ENCODE measurements at places on chromosomes 11 and 22. TPM values are rescaled to one million over a fixed set of nuclear protein-coding genes. Genes with fewer than 3 reads are reported as not detected.
A peak's percentile ranks its signal among the peaks of the same experiment; 100 is the strongest.

Gene CLMP
- 16.6 TPM for total RNA-seq

Gene POU2F3
- total RNA-seq = not detected

DNA sequence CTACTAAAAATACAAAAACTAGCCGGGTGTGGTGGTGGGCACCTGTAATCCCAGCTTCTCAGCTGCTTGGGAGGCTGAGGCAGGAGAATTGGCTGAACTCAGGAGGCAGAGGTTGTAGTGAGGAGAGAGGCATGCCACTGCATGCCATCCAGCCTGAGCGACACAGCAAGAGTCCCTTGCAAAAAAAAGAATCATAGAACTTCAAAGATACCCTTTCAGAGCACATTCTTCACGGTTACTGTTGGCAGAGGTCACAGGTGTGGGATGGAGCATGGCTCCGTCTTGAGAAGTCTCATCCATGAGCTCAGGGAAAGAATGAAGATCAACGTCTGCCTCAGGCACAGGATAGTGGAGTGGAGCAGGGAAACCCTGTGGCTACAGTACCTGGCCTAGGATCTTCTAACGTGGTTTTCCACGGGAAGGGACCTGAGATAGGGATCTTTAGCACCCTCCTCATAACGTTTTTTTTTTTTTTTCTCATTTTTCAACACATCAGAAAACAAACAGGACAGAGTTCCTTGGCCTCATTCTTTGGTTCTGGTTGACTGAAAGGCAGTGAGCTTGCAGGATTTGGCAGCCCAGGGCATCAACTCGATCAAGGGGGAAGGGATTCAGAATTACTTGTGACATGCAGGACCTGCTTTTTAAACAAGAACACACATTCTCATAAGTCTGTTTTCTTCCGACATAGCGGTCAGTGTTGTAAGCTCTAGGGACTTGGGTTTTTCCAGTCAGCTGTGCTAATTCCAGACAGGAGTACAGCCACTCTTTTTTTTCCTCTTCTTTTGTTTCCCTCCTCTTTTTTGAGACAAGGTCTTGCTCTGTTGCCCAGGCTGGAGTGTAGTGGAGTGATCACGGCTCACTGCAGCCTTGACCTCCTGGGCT lies 22.8 kb downstream of the F2 start:
- DNase-seq = no peak

Gene TRIM48
- total RNA-seq = not detected

DNA sequence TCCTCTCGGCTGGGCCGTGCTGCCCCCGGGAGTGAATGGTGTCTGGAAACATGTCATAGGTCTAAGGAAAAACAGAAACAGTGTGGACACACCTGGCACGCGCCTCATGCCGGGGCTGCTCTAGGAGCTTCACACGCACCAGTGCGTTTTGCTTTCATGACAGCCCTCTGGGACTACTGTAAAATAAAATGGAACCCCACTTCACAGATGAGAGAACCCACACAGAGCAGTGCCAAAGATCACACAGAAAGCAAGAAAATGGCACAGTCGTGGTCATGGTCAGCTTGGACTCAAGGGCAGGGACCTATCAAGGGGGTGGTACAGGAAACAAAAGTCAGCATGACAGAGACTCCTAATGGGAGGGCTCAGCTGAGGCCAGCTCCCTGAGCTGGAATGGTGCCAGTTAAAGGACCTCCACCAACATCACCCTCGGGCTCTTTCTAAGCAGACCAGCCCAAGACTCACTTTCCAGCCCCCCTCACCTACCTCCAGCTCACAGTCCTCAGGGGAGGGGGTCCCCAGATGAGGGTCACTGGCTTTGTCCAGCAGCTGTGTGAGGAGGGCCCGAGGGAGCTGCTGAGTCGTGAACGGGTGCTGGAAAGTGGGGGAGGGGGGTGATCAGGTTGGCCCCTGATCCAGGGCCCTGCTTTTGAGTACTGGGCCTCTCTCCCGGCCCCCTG lies 3.3 kb downstream of the MAP4K2 start:
- DNase-seq = peak; percentile 19
